Memory B cell (primary cell): ENCODE measurements at places on chromosomes 6 and 20.

GRCh38 chr6:89244241-89244985 lies 27.3 kb upstream of the GABRR1 start:
- DNase-seq: no peak

- DNase-seq: no peak
These were observed 527 bp downstream of the TOMM34 start for GRCh38 chr20:44959638-44960102.

- no peak for DNase-seq
These were observed 24.8 kb downstream of the ABRACL start for GRCh38 chr6:139053382-139053781.

- no peak for DNase-seq
These were observed 112.1 kb downstream of the FARS2 start for GRCh38 chr6:5373430-5373829.

GRCh38 chr6:157339432-157339831 lies 16.1 kb upstream of the TMEM242 start:
- DNase-seq: no peak

DNA sequence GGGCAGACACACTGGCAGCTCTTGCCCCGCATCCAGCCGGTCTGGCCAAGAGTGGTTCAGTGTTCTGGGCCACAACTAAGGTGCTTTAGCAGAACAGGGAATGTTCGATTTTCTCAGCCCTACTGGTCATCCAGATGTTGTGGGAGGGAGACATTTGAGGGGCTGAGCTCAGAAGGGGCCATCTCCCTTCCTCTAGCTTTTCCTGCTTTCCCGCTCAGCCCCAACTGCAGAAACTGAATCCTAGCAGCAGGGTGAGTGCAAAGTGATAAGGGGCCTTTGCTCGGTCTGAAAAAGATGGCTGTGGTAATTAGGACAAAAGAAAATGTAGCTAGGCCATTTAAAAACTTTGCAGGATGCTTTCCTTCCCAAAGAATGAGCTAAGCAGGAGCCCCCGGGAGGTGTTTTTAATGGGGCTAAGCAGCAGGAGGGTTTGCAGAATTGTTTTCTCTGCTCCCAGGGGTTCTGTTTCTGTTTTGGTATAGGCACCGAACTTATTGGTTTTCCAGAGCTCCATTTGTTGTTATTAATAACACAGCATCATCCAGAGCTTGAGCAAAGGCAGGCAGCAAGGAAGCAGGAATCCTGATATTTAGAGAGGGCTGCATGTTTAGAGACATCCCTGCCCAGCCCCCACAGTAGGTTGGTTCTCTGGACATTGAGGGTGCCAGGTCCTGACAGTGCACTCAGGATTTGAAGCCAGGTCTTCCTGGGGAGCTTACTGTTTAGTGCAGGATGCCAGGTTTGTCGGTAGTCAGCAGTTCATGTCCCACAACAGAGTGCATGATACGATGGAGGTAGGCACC lies 210.9 kb downstream of the SLC24A3 start:
- DNase-seq: no peak

DNA sequence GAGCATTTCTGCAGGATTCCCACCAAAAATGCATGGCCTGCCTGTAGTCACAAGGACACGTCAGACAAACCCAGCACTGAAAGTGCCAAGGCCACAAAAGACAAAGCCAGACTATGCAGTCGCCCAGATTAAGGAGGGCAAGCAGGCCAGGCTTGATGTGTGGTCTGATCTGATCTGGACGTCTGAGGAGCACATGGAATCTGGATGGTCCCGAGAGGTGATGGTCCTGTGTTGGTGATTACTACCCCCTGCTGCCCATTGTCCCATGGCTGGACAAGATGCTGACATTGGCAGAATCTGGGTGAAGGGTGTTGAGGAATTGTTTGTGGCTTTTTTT lies 17.1 kb downstream of the NPEPL1 start:
- no peak for DNase-seq

- no peak for DNase-seq
These were observed 87.5 kb downstream of the SH3BGRL2 start for GRCh38 chr6:79718509-79719247.

DNA sequence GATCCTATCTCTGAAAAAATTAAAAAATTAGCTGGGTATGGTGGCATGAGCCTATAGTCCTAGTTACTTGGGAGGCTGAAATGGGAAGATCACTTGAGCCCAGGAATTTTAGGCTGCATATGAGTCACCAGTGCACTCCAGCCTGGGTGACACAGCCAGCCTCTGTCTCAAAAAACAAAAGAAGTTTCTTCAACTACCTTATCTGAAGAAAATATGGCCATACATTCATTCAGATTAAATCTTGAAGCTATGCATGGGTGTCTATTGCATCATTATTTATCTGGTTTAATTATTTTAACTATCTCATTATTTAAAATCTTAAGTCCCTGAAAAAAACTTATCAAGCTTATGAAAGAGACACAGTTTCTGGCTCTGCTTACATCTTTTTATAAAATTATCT lies 204.1 kb downstream of the SIM1 start:
- no peak for DNase-seq

- no peak for DNase-seq
These were observed 136.4 kb upstream of the RREB1 start for GRCh38 chr6:6971369-6971768.

DNA sequence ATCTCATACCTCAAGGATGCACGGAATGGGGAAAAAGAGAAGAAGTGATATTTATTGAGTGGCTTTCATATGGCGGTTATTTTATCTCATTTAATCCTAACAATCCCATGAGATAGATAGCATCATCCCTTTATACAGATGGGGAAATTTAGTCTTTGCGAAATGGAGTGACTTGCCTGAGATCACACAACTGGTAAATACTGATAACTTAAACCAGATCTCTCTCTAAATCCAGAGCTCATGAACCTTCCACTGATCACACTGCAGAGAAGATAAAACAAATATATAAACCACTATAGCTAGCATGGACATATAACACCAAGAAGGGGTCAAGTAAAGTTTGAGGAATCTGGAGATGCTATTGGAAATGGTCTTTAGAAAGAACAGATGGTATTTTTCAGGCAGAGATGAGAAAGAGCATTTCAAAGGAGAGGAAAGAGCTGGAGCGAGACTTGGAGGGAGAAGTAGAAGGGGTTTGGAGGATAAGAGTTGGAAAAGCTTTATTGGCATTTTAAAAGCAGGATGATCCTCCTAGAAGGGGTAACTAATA lies 139.8 kb upstream of the TNFAIP3 start:
- no peak for DNase-seq

GRCh38 chr6:148999929-149000468 lies 253.2 kb downstream of the UST start:
- DNase-seq: peak; percentile 7

- no peak for DNase-seq
These were observed 19.0 kb downstream of the RNF114 start for GRCh38 chr20:49955167-49955566.

DNA sequence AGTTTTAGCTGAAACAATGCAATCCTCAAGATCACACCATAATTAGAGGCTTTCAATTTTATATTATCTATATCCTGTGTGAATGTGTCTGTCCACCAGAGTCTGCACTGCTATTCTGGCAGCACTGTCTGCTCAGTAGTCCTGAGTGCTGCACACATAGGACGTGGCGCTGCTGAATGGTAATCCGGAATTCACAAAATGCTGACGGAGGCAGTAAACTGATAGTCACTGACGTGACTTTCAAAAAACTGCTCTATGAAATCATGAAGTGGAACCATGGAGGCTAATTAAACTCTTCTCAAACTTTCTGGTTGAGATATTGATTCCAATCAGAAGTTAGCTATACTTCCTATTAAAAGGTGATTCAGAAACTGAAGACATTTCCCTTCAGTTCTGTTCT lies 190.8 kb upstream of the NOX3 start:
- no peak for DNase-seq

DNA sequence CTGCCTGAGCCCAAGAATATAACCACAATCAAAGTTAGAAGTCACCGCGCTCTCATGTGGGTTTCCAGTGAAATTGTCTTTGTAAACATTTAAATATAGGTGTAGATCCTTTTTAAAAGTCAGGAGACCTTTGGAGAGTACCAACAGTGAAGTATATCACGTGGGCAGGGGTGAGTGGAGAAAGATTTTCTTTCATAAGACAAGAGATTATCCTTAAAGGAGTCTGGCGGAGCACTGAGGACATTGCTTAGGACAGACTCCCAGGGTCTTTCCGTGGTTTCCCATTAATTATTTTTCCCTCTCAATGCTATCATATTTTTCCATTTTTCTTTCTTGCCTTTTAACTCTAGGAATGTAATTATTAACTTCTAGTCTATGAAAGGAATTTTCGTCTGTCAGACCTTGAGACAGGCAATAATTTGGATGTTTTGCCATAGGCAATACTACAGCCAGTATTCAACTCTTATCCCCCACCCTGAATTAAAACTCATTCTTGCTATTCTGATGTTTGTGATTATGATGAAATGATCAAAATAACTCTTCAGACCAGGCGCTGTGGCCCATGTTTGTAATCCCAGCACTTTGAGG lies 31.4 kb downstream of the DCBLD1 start:
- DNase-seq: no peak

GRCh38 chr6:122389704-122390372 lies 9.6 kb upstream of the HSF2 start:
- DNase-seq: no peak

DNA sequence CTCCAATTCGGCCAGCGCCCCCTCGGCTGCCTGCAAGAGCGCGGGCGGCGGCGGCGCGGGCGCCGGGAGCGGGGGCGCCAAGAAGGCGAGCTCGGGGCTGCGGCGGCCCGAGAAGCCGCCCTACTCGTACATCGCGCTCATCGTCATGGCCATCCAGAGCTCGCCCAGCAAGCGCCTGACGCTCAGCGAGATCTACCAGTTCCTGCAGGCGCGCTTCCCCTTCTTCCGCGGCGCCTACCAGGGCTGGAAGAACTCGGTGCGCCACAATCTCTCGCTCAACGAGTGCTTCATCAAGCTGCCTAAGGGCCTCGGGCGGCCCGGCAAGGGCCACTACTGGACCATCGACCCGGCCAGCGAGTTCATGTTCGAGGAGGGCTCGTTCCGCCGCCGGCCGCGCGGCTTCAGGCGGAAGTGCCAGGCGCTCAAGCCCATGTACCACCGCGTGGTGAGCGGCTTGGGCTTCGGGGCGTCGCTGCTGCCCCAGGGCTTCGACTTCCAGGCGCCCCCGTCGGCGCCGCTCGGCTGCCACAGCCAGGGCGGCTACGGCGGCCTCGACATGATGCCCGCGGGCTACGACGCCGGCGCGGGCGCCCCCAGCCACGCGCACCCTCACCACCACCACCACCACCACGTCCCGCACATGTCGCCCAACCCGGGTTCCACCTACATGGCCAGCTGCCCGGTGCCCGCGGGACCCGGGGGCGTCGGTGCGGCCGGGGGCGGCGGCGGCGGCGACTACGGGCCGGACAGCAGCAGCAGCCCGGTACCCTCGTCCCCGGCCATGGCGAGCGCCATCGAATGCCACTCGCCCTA lies 963 bp downstream of the FOXF2 start:
- DNase-seq: no peak

DNA sequence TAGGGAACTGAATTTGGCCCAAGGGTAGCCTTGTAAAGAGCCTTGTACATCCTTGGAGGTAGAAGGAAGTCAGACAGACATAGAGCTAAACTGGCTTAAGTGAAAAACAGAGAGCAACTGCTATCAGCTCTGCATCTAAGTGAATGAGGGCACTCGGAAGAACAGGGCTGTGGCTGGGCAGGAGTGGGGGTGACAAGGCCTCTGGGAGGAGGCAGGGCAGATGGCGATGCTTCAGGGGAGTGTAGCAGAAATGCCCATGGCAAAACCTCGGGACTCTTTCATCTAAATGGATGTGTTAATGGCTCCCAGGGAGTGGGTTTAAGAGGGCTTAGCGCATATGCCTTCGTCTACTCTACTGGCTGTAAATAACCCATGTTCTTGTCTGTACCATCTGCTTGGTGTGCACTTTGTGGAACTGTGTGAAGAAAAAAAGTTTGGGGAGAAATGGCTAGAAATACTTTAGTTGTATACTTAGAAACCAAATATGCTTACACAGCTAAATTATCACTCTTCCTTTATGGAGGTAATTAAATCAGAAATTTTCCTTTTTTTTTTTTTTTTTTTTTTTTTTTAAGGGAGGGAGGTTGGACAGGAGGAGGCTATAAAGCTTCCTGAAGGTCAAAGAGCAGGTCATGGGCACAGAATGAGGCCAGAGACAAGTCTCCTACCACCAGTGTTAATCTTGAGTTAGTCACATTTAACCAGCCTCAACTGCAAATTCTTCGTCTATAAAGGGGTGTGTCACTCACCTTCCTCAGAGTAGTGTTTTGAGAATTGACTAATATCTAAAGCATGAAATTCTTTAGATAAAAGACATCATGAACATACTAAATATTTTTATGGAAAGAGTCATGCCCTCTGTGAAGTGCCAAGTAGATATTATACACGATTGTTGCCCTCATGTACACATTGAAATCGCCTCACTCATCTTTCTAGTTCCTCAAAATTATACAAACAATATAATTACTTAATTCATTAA lies 60.9 kb downstream of the FYN start:
- DNase-seq: no peak

- DNase-seq: no peak
These were observed 58.5 kb downstream of the OGFRL1 start for GRCh38 chr6:71347119-71347518.

DNA sequence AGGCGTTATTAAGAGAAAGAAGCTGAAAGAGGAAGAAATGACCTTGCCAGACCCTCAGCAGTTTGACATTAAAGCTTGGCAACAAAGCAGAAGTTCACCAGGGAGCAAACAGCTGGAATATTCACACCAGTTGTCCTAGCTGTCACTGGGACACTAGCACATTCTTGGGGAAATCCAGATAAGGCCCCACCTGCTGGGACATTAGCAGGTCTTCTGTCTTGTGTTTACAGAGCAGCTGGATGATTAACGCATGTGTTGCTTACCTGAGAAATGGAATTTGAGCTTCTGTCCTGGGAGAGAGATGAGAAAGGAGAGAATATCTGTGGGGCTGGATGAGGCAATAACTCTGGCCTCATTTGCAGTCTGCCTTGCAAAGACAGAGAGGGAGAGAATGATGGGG lies 137.6 kb upstream of the RIN2 start:
- no peak for DNase-seq

DNA sequence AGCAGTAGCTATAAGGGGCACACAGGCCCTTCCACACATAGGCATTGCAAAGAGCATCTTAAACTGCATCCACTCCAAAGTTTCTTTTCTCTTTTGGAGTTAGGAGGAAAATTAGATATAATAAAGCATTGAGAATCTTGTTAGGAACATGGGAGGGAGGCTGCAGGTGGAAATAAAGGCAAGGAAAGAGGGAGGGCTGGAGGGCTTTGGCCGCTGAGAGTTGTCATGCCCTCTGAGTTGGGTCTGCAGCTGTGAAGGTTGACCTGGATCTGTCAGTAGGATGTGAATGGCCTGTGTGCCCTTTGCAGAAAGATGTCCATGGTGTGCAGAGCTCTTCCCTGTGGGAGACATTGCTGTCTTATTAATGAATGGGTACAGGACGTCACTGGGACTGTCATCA lies 134.0 kb downstream of the FNDC1 start:
- no peak for DNase-seq

DNA sequence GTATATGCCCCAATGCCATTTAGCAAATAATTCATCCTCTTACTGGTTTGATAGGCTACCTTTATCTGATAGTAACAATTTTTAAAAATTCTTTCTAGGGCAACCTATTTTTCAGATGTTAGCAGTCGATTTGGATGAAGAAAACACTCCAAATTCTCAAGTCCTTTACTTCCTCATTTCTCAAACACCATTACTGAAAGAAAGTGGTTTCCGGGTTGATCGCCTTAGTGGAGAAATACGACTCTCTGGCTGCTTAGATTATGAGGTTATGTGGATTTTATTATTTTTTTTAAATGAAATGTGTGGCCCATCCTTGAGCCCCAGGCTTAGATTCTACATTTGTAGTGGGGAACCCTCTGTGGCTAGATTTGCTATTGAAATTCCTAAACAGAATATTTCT lies 26.3 kb downstream of the CDH26 start:
- no peak for DNase-seq
